ENCODE measurements at places on chromosomes 16 and 17. TPM values are rescaled to one million over a fixed set of nuclear protein-coding genes. Genes with fewer than 3 reads are reported as not detected.

The ABCA10 gene
- total RNA-seq = 0.75 TPM

The TEX19 gene
- under 0.01 TPM for total RNA-seq

The ABCC6 gene
- total RNA-seq = 0.09 TPM

The PRSS53 gene
- total RNA-seq = 1.8 TPM

The HAPSTR1 gene
- total RNA-seq = 56.7 TPM

The RNF222 gene
- not detected for total RNA-seq

The ZP2 gene
- not detected for total RNA-seq

The FSCN2 gene
- 0.27 TPM for total RNA-seq

The SLC9A5 gene
- total RNA-seq = 0.81 TPM

The ADGRG1 gene
- 24.8 TPM for total RNA-seq

The TBX2 gene
- 1.0 TPM for total RNA-seq

The GLG1 gene
- total RNA-seq = 99.8 TPM

The PDILT gene
- total RNA-seq = not detected

The SCGB1C2 gene
- total RNA-seq = not detected

Measured in endothelial cell of coronary artery (primary cell).